ENCODE measurements at places on chromosomes 6 and 20.

DNA sequence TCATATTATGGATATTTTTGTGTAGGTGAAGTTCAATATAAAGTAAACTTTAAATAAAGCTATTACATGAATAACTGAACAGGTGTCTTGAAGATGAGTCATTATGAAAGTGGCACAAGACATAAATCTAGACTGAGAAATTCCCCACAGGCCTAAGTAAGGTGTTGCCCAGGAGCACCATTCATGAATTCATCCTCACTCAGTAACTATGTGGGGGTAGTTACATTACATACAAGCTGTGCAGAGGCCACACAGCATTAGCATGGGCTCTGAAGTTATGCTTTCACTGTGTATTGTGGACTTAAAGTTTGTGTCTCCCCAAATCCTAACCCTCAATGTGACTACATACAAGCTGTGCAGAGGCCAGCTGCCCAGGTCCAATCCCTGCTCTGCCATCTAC is 65.9 kb downstream of the BCAS1 start:
- DNase-seq: no peak

DNA sequence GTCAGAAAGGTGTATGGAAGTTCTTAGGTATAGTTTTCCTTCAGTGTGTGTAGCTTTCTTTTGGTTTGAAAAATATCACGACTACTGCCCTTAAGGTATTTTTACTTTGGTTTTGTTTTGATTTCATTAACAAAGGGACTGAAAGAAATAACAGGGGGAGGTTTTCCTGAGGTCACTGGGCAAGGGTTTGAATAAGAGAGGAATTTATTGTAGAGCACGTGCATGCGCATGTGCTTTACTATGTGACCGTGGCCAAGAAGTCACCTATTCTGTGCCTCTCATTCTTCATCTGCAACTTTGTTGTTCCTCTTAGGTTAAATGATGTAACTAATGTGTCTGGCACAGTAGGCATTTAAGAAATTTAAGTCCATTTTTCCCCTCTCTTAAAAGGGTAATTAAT is 4.1 kb upstream of the MAN1A1 start:
- DNase-seq: no peak

DNA sequence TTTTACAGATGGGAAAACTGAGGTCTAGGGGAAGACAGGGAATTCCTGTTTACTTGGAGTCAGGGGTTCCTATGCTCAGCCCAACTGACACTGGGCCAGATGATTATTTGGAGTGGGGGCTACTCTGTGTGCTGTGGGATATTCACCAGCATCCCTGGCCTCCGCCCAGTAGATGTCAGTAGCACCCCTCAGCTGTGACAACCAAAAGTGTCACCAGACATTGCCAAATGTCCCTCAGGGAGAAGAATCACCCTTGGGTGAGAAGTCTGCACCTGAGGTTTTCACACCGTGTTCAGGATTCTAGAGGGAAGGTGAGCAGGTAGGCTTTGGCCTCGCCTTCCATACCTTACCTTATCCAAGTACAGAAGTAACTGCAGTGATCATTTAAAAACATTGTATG is 27.6 kb downstream of the CDH26 start:
- no peak for DNase-seq

GRCh38 chr20:37526839-37527637 is 638 bp downstream of the BLCAP start:
- no peak for DNase-seq

DNA sequence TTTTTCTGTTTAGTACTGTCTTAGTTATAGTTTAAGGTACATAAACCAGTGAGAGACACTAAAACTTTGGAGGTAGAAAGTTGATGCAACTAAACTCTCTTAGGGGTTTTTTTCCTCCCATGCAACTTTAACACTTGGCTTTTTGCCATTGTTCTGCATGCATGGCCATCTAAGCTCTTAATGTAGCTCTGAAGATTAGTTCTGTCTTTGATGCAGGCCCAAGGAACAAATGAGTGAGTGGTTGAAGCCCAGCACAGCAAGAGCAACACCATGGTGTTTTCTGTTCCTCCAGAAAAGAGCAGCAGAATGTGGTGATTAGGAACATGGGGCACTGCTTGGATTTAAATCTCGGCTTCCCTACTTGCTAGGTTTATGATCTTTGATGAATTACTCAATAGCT is 89.3 kb downstream of the L3MBTL3 start:
- DNase-seq: no peak

DNA sequence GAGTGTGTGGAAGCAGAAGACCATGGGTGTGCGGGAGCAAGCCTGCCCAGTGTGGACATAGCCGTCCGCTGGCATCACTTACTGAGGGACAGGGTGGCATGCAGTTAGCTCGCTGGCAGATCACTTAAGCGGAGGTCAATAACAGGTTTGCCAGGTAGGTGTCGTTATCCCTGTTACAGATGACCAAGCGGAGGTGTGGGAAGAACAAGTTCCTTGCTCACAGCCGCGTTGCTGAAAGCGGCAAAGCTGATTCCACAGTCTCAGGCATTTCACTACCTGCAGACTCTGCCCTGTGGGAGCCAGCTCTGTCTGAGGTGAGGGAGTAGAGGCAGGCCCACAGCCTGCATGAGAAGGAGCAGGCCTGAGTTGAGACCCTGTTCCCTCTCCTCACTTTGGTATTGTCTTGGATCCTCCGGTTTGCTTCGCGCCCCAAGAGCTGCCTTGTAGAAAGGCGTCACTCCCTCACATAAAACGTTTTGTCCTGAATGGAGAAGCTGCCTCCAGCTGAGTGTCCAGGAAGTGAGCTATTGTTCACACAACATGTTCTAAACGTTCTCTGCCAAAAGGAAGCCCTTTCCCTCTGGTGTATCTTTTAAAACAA is 96.9 kb downstream of the TCP11 start:
- DNase-seq: no peak

DNA sequence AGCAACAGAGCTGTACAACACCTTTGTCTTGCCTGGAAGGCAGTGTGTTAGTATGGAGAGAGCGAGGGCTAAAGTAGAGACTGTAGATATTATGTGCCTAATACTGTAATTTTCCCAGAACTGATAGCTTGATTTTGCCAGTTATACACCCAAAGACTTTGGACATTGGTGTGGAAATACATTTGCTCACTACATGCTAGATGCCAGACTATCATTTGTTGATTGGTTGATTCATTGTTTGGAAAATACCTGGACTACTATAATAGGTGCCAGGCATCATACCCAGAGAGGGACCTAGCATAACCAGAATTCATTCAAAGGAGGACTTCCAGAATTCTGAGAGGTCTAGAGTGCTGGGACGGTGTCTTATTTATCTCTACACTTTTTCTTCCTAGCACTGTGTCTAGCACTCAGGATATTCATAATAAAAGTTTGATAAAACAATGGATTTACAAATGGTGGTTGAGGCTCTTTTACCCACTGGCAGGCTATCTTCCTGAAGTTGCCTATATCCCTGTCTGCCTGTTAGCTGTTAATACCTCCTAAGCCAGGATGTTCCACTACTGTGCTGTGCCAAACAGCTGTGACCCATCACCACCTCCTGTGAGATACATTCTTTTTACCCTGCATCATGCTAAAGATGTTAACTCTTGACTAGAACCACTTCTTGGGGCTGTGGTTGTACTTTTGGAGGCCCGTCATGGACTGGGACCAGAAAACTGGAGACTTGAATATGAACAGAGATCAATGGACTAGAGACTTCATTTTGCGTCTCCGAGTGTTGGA is 72.2 kb upstream of the FUCA2 start:
- no peak for DNase-seq

DNA sequence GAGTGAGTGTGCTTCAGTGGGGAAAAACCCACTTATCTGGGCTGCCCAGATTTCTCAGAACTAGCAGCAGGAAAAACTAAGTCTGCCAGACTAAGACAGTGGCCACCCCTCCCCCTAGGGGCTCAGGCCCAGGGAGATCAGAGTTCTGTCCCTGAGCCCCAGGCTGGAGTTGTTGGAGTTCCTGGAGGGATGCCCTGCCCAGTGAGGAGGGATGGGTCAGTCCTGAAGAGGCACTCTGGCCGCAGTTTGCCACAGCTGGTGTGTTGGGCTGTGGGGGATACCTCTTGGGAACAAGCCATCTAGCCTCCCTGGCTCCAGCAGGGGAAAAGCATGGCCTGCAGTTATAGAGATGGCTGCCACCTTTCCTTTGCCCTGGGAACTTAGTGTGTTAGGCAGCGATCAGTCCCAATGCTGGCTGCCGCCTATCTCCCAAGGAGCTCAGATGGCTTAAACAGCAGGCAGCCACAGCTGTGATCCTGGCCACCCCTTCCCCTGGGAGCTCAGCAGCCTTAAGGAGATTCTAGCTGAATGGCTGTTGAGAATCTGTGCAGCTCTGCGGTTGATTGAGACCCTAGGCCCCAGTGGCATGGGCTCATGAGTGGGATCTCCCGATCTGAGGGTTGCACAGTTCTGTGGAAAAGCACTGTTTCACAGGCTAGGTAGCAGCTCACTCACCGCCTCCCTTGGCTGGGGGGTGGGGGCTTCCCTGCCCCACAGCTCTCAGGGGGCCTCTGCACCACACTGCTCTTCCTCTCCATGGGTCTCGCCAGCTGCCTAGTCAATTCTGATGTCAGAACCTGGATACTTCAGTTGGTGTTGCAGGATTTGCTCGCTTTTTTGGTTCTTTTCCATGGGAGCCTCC is 13.2 kb downstream of the SIRPG start:
- no peak for DNase-seq

DNA sequence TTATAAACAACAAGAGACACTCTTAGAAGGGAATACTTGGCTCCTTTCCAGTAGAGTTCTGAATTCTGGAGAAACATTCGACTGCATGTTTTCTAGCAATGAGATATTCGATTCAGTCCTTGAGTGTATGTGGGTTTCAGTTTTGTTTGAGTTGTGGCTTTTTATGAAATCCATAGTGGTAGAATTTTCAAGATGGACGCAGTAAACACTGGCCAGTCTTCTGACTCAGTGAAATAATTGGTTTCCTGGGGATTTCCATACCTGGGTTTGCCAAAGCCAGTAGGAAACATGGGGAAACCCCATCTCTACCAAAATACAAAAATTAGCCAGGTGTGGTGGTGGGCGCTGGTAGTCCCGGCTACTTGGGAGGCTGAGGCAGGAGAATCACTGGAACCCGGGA is 273.5 kb upstream of the PLCB4 start:
- no peak for DNase-seq

DNA sequence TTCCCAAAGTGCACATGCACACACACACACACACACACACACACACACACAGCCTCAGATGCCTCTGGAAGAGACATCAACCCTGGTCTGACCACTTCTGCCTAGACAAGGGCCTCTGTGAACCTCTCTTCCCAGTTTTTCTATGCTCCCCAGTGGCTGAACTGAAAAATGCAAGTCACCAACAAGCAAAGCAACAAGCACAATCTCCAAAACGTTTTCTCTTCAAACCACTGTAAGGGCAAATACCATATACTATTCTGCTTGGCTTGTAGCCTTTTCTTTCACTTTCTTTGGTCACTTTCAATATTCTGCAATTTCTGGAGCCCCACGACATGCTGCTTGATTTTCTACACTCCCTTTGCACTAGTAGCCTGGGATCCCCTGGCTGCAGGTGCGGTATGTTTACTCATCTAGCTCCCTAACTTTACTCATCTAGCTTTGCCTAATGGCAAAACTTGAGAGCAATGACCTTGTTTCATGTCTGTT is 121.4 kb upstream of the DST start:
- DNase-seq: no peak

DNA sequence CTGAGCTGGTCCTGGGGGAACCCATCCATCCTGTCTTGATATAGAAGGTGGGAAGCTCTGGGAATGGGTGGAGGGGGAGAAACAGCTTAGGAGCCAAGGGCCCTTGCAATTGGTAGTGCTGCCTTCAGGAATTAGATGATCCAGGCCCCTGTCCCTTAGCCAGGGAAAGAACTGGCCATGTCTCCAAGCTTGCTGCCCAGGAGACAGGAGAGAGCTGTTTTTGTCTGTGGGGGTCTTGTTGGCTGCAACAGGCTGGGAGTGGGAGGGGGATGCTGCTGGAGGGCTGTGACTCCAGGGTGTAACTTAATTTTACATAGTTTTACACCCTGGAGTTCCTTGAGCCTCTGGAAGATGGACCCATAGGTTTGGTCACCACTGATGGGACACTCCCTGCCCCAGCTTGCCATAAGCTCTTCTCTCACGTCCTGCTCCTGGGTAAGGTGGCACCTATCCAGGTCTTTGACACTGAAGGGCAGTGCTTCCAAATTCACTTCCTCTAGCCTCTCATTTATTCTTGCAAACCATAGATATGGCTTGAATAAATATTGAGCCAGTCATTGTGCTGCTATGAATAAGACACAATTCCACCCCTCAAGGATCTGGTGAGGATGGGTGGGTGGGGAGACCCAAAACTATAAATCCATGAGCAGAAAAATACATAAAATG is 16.8 kb downstream of the VEGFA start:
- DNase-seq: no peak

- no peak for DNase-seq
Observed at GRCh38 chr6:166624275-166624674, 2.8 kb downstream of the RPS6KA2 start.

GRCh38 chr20:17843246-17844132 is 125.1 kb downstream of the SNX5 start:
- DNase-seq: no peak

DNA sequence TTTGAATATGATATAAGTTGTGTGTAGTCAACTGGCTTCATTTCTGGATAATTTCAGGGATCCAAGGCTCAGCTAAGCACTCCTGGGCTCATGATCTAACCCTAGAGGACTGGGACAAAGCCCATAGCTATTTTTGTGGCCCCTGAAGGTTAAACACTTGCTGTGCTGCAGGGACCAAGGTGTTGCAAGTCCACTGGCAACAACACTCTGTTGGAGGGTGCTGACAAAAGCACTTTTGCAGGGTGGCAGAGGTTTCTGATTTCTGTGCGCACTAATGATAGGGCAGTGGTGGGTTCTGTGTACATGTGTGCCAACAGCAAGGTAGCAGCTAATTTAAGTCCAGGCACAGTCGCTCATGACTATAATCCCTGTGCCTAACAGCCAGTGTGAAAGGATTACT is 445.3 kb upstream of the SYNCRIP start:
- DNase-seq: no peak

- DNase-seq: no peak
Observed at GRCh38 chr20:50969435-50969834, 10.8 kb downstream of the MOCS3 start.
